ENCODE measurements at places on chromosomes 7 and 10.
A peak's percentile ranks its signal among the peaks of the same experiment; 100 is the strongest.

DNA sequence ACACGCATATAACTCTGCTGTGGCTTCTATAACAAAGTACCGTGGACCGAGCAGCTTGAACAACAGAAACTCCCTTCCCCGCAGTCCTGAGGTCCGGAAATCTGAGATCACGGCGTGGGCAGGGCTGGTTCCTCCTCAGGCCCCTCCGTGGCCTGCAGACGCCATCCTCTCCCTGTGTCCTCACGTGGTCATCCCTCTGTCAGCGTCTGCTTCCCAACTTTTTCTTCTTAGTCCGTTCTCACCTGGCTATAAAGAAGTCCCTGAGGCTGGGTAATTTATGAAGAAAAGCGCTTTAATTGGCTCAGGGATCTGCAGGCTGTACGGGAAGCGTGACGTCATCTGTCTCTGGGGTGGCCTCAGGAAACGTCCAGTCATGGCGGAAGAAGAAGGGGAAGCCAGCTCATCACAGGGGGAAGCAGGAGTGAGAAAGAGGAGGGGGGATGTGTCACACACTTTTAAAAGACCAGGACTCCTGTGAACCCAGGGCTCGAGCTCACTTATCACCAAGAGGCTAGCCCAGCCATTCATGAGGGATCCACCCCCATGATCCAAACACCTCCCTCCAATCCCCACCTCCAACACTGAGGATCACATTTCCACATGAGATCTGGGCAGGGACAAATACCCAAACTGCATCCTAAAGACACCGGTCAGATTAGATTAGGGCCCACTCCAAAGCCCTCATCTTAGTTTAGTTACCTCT, 91.2 kb upstream of the INSIG1 start:
- peak; percentile 67 for DNase-seq

DNA sequence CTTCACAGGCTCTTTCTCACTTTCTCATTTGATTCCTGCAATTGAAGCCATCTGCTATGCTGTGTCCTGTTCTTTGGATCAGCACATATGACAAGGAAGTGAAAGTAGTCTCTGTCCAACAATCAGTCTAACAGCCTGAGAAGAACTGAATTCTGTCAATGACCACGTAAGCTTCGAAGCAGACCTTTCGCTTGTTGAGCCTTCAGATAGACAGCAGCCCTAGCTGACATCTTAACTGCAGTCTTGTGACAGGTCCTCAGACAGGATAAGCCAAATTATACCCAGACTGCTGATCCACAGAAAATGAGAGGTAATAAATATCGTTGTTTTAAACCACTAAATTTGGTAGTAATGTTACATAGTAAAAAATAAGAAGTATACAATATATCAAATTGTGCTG, 691.0 kb upstream of the LRRTM3 start:
- DNase-seq = no peak

- DNase-seq = no peak
These were observed 28.1 kb downstream of the DNMBP start for GRCh38 chr10:99981581-99982199.

GRCh38 chr10:16741540-16741939, 75.7 kb downstream of the RSU1 start:
- no peak for DNase-seq

DNA sequence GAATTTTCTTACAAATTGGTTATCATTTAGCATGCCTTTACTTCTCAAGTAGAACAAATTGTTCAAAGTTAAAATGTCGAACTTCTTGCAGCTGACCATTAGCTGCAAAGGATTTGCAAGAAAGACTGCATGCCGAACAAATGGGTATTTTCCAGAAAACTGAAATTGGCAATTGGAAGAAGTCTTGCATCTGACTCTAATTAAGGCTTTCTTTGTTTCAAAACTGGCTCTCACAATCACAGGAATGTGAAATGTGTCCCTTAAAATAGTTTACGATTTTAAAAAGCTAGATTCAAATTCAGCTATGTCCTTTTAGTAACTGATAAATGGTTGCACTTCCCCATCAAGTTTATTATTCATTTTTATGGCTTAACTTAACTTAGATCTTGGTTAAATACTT, 207.9 kb downstream of the ARL4A start:
- DNase-seq = no peak

- no peak for DNase-seq
These were observed 26.2 kb downstream of the CUL2 start for GRCh38 chr10:35063837-35064454.

- no peak for DNase-seq
These were observed 71.2 kb downstream of the TRRAP start for GRCh38 chr7:98949336-98950044.

DNA sequence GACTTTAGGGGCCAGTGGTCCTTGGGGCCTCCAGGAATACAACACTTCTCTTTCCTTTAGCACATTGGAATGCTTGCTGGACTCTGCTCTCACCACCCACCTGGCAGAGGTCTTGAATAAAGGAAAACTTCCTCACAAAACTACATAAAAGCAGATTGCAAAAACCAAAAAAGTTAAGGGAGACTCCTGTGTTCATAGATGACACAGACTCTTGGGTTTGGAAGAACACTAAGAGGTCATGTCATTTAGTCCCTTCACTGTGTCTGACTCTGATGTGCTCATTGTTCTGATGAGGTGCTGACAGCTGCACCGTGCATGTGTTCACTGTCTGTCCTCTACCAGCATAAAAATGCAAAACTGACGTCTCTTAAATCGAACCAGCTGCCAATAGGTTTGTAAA, 11.4 kb downstream of the BLNK start:
- DNase-seq = no peak

GRCh38 chr7:75968561-75969001, 25.8 kb downstream of the TMEM120A start:
- no peak for DNase-seq

GRCh38 chr10:132532179-132532578, 5.4 kb upstream of the INPP5A start:
- DNase-seq = no peak

GRCh38 chr10:15238555-15239335, 70.3 kb upstream of the NMT2 start:
- no peak for DNase-seq

GRCh38 chr10:62734781-62735463, 69.6 kb upstream of the ADO start:
- no peak for DNase-seq

GRCh38 chr7:24727154-24728120, 29.8 kb downstream of the GSDME start:
- no peak for DNase-seq

DNA sequence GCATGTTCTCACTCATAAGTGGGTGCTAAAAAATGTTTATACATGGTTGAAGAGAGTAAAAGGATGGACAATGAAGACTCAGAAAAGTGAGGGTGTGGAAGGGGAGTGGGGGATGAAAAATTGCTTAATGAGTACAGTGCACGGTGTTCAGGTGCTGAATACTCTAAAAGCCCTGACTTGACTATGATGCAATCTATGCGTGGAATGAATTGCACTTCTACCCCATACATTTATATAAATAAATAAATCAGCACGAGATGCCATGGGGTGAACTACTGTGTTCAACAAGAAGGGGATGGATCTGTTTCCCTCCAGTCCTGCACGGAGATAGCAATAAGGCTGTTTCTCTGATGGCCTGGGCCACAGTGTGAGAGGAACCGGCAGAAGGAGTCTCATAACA, 254.3 kb upstream of the LYZL1 start:
- DNase-seq = no peak

DNA sequence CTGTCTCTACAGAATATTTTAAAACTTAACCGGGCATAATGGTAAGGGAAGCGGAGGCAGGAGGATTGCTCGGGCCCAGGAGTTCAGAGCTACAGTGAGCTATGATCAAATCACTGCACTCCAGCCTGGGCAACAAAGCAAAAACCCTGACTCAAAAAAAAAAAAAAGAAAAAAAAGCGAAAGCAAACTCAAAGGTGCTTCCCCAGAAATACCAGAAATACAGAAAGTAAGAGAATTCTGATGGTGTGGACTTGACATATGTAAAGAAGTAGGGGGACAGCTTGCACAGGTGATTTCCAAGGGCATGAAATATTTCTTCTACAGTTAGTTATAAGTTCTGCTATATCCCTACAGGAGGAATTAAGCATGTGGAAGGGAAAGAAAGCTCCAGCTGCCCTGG, 69.7 kb upstream of the APBB1IP start:
- DNase-seq = no peak

DNA sequence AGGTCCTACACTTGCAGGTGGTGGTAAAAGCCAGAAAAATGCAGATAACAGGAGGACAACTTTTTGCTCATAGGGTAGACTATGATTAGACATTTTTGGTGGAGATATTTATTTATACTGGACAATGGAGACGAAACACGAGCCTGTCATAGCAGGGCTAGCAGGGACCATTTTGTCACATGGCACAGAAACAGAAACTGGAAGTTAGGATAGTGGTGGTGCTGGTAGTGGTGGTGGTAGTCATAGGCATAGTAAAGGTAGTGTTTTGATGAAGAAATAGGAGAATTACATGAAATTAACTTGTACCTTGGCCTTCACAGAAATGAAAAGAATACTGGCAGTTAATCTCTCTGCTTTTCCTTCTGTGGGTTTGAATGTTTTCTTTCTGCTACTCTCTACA, 8.8 kb upstream of the MGAM start:
- DNase-seq = no peak

- DNase-seq = no peak
These were observed 2.5 kb downstream of the ZNF273 start for GRCh38 chr7:64905547-64905946.

DNA sequence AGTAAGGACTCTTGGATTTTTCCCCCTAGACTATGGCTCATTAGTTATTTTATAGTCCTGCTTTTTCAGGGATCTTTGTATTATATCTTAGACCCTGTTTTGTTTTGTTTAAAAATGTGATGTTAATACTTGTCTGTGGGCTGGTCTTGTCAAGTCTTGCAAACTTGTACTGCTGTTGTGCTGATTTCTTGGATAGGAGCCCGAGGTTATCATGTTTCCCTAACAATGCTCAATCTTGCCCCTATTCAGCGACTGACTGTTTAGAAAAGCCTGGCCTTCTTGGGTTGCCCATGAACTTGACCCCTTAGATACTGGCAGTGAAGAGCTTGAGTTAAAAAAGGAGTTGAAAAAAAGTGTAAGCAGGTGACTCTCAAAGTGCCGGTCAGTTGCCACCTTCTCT, 115.7 kb downstream of the KIAA1217 start:
- no peak for DNase-seq

DNA sequence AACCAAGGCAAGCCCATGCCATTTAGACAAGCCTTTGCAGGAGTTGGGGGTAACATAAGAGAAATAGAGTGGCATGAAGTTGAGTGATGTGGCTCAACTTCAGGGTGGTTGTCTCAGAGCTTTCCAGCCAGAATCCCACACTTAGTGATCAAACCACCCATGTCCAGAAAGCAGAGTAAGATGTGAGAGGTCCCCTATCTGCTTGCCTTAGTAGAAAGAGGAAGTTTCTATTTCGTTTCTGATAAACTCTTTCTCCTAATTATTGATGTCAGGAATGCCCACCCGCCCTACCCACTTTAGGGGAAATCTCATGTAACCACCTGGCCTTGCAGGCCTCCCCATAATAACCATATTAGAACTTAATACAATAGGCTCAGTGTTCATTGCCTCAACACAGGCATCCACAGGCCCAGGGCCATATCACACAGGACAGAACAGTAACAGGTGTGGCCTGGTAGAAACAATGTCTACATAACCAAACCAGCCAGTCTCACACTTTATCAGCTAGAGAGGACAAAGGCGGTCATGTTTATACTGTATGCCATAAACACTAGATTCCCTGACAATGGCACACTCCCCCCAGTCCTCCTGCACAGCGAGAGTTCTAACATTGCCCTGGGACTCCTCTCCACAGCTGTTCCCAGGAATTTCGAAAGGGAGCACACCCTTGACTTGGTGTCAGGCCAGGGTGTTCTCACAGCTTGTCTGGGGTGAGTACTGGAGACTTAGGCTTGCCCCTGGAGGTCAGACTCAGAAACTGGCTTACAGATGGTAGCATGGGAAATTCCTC, 364.4 kb downstream of the CXCL12 start:
- DNase-seq = no peak

DNA sequence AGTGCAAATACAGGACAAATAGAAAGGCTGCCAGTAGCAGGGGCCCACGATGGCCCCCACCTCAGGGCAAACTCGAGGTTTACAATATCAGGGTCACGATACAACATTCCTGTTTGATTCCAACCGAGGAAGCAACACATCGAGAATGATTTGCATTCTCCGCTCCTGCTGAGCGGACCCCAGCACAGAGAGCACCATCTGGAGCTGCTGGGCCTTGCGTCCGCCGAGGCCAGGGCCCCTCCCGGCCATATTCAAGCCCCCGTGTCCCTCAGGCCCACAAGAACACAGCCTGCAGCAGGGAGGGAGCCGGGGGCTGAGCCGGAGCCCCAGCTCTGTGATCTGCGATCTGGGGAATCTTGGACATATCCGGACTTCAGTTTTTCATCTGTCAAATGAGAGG, 84.3 kb downstream of the PRKAG2 start:
- DNase-seq = no peak

- DNase-seq = no peak
These were observed 177.2 kb upstream of the DKK1 start for GRCh38 chr10:52136921-52137320.

GRCh38 chr10:62047960-62048383, 146.5 kb downstream of the ARID5B start:
- no peak for DNase-seq

DNA sequence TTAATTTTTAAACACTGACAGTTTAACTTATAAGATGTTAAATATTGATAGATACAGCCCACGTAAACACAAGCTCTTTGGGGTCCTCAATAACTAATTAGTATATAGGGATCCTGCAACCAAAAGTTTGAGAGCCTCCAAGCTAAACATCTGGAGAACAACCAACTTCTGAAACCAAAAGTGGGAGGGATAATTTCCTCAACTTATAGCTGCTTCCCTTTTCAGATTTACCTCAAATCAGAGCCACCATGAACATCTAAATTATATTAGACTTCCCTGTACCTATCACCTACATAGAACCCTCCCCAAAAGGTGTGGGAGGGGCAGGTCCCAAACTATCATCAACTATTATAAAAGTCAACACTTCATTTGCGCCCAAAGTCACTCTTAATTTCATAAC, 8.6 kb downstream of the PSAP start:
- no peak for DNase-seq

DNA sequence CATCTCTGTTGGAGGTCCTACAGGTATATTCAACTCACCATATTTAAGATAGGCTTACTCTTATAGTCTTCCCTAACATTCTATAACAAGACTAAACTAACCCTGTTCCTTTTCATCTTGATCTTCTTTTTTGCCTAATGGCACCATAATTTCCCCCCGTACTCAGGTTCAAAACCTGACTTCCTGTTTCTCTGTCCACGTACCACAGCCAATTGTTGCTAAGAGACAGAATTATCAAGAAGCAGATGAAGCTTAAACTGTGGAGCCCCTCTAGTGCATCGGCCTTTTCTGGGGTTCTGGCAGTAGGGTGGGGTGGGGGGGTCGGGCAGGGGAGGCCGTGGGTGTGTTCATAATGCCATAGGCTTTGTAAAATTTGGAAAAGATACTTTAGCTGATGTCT, 109.2 kb downstream of the EVX1 start:
- DNase-seq = no peak

DNA sequence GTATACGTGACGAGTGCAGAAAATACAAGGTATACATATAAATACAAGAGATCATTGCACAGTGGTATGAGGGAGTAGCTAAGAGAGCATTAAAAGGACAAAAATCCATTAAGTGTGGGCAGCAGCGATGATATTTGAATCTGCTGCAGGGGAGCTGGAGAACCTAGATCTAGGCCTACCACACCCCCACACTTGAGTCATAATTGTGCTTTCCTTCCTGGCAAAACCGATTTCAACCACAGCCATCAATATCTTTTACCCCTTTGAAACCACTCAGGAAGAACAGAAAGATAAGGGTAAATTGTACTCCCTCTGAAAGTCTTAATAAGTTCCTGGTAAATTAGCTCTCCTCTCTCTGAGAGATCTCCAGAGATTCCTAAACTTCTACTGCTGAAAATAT, 345.0 kb downstream of the SORCS1 start:
- DNase-seq = no peak

Data from Panc1 (cell line).